ENCODE measurements at places on chromosomes 4 and X. TPM values are rescaled to one million over a fixed set of nuclear protein-coding genes. Genes with fewer than 3 reads are reported as not detected.

The AMBN gene
- not detected for total RNA-seq

The GPC4 gene
- 0.01 TPM for total RNA-seq

The NR3C2 gene
- total RNA-seq: not detected

The SLITRK4 gene
- 0.02 TPM for total RNA-seq

The SHROOM2 gene
- 0.28 TPM for total RNA-seq
